ENCODE measurements at places on chromosomes 5 and 9. TPM values are rescaled to one million over a fixed set of nuclear protein-coding genes. Genes with fewer than 3 reads are reported as not detected.

DNA sequence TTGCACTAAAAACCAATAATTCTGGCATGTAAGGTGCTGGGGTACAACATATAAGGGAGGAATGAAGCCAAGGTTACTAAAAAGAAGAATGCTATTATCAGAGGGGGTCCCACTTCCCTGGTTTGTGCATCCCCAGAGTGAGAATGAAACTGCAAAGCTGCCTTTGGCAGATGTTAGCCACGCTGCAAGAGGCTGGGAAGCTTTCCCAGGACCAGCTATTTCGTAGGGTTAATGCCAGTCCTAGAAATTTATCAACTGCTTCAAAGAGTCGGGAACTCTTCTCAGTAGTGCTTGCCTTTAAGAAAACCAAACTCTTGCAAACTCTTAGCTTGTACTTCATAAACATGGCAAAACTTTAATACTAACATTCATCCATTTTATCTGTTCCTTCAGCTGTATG is 87.5 kb upstream of the NR5A1 start:
- no peak for DNase-seq

The FAM200C gene
- 3.0 TPM for polyA plus RNA-seq

DNA sequence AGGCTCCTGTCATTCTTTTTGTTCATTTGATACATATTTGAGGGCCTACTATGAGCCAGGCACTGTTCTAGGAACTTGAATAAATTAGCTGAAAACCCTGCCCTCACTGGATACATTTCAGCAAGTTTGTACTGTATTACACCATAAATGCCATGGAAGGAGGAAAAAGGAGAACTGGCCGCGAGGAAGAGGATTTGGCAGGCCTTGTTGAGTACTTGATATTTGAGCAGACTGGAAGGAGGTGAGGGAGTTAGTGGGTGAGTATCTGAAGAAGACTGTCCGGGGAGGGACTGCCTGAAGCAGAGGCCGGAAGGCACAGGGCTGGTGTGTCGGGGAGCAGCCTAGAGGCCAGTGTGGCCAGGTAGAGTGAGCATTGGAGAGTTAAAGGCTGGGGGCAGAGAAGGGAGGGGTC is 4.5 kb downstream of the SNX30 start:
- no peak for DNase-seq

The MOB3B gene
- 8.5 TPM for polyA plus RNA-seq

The MXD3 gene
- polyA plus RNA-seq: 16.5 TPM

The PCDH12 gene
- 0.42 TPM for polyA plus RNA-seq

- no peak for DNase-seq
Observed at GRCh38 chr9:134996591-134997530, 79.1 kb upstream of the FCN1 start.

GRCh38 chr9:114746591-114747346 is 59.1 kb downstream of the TNFSF15 start:
- peak; percentile 28 for DNase-seq

GRCh38 chr9:9747787-9748186 is 865.0 kb downstream of the PTPRD start:
- no peak for DNase-seq

DNA sequence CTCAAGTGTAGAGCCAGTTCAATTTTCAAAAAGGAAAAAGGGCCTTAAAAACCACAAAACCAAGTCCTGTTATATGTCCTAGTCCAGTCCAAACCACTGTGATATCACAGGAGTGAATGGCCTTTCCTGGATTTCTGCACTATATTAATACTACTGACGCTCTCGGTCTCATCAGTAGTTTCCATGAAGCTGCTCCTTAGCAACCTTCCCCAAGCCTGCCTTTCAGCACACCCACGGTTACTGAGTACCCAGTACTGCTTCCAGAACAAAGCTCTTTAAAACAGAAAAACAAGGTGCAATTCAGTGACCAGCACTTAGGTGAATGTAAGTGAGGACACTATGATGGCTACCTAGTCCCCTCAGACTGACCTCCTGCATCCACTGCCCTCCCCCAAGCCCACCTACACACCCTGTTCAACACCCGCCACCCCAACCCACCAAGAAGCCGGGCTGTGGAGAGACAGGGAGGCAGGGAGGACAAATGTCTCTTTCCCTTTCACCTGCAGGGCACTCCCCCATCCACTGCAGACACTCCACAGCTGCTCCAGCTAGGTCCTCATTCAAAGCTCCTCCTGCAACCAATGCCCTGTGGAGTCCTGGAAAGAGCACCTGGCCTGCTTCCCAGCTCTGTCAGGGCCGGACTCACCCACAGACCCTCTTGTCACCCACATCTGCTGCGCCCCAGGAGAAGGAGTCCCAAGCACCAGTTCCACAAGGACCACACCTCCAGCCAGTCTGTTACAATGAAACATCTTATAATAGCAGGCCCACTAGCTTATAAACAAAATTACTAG is 25.9 kb downstream of the PSMB7 start:
- no peak for DNase-seq

DNA sequence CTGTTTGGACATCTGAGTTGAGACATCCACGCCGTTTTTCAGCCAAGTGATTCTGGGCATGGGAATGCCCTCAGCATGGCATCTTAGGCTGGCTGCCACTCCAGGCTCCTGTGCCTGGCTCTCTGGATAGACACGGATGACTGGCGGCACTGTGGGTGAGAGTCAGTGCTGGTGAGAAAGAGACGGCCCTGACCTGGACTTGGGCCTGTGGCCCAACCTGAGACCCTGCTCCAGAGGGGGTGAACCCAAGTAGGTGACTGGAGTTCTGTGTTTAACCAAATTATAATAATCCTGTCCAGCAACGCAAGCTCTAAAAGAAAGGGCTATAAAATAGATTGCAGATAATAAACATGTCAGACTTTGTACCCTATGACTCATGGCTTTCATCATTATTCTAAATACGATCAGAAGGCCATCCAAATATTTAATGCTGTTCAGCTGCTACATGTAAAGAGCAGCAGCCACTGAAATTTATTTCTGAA is 173.9 kb downstream of the HSPA4 start:
- DNase-seq: peak; percentile 62

- no peak for DNase-seq
Observed at GRCh38 chr9:131259916-131260597, 16.3 kb downstream of the FAM78A start.

- no peak for DNase-seq
Observed at GRCh38 chr9:72467766-72468738, 53.4 kb upstream of the TMC1 start.

DNA sequence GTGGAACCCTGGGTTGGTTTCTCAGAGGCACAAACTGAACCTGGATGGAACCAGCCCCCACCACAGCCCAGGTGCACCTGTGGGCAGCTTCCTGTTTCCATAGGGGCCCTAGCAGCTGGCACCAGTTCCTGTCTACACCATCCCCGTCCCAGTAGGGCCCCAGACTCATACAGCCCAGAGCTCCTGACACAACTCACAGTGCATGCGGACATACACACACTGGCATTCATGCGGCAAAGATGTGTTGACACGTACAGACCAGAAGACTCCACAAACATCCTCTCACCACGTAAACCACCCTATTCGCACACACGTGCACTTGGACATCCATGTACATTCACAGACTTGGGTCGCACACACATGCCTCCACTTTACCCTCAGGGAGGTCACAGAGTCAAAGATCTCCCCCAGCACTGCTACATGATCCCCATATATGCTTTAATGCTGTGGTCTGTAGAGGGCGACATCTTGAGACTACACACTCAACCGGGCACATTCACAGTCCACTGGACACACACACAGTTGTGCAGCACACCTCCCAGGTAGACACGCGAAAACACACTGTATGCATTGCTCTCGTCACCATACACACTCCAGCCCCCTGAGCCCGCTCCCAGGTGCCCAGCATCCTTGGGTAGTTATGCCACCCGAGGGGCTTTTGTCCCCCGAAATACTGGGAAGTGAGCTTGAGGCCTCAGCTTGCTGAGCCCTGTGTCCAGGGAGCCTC is 22.4 kb downstream of the CXXC5 start:
- DNase-seq: no peak

- no peak for DNase-seq
Observed at GRCh38 chr9:117044241-117044640, 357.1 kb downstream of the TRIM32 start.

GRCh38 chr5:79876456-79876855 is 114.6 kb downstream of the MTX3 start:
- DNase-seq: no peak

GRCh38 chr9:126722922-126723806 is 81.7 kb upstream of the ZBTB43 start:
- peak; percentile 46 for DNase-seq
